ENCODE measurements at places on chromosomes 5 and 9.
A peak's percentile ranks its signal among the peaks of the same experiment; 100 is the strongest.

GRCh38 chr5:95779611-95780010 lies 42.9 kb downstream of the GLRX start:
- no peak for DNase-seq

GRCh38 chr5:174675916-174676315 lies 48.5 kb upstream of the MSX2 start:
- no peak for DNase-seq

- no peak for DNase-seq
Measured at GRCh38 chr9:211036-211435, 3.6 kb upstream of the DOCK8 start.

DNA sequence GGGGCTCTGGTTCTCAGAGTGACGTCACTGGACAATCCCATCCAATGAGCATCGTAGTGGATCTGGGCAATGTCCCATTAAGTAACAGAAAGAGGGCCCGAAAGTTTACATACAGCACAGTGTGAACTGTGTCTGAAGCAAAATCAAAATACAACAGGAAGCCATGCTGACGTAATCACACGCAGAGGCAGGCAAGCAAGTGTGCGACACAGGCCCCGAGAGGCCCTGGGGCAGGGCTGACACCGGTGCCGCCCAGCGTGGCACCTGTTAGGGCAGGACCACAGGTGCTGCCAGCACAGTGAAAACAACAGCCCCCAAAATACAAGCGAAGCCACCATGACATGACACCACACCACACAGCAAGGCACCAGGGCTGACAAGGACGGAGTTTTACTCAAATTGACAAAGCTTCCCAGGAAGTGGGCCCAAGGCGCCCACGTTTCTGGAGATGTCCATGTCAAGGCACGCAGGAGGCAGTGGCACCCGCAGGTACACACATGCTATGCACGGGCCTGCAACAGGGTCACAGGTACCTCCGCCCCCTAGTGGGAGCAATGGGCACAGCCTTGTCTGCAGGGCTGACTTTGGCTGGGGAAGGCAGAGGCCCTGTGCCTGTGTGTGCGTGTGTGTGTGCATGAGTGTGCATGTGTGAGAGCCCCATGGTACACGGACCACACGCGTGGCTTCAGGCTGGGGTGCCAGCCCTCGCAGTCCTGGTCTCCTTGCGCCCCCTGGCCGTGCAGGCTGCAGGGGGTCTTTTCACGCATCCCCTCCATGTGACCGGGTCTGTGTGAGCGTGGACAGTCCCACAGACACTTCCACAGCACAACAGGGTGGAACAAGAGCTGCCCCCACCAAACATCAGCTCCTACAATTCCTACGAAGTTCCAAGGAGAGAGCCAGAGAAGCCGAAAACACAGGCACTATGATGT lies 19.6 kb downstream of the QSOX2 start:
- peak; percentile 46 for DNase-seq

GRCh38 chr5:120447706-120448239 lies 16.3 kb upstream of the PRR16 start:
- DNase-seq = no peak

DNA sequence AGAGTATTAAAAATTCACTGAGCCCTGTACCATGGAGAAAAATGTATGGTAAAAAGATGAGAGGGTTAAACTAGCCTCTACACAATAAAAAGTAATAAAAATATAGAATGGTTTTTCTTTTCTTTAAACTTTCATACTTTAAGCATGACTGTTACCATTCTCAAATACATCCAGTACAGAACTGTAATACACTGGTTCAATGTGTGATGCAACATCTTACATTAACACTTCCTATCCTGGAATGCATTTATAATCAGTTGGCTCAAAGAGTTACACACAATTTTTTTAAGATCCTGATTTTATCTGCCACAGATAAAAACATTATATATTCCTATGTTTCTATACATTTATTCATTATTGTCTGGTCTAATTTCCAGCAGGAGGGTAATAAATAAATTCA lies 4.7 kb downstream of the GNAQ start:
- no peak for DNase-seq

DNA sequence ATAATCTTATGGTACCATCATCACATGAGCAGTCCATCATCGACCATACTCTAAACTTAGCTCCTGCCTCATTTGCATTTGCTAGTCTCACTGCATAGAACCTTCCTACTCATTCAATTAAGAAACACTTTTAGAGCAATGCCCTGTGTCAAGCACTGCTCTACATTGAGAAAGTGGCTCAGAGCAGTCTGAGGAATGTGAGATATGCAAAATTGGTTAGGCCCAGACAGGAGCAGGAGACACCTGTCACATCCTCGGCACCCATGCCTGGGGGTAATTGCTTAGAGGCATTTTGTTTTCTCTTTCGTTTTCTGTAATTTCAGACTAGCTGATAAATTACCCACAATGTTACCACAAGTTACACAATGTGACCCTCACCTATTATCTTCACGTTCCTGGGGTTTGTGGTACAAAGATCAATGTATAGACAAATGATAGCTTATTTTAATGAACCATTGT lies 4.9 kb upstream of the RARS1 start:
- no peak for DNase-seq

DNA sequence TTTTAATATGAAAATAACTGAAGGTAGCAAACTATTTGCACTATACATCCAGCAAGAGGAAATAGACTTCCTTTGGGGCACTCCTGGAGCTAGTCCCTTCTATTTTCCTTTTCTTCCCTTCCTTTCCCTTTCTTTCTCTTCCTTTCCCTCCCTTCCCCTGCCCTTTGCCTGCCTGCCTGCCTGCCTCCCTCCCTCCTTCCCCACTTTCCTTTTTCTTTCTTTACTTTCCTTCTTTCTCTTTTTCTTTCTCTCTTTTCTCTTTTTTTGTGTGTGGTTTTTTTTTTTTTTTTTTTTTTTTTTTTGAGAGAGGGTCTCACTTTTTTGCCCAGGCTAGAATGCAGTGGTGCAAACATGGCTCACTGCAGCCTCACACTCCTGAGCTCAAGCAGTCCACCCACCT lies 17.3 kb upstream of the CXXC5 start:
- no peak for DNase-seq

GRCh38 chr5:168713051-168713450 lies 133.9 kb upstream of the PANK3 start:
- DNase-seq = no peak

- no peak for DNase-seq
Measured at GRCh38 chr5:32504989-32505596, 60.6 kb upstream of the ZFR start.

GRCh38 chr9:125593581-125594222 lies 113.3 kb downstream of the MAPKAP1 start:
- DNase-seq = no peak

GRCh38 chr9:118129541-118129940 lies 425.3 kb downstream of the TLR4 start:
- no peak for DNase-seq

GRCh38 chr5:149788964-149789363 lies 58.9 kb downstream of the PPARGC1B start:
- no peak for DNase-seq
